Breast epithelium (tissue), 4 donors: ENCODE measurements at places on chromosomes 4 and X. TPM values are rescaled to one million over a fixed set of nuclear protein-coding genes. Genes with fewer than 3 reads are reported as not detected.

The ATOH1 gene
- not detected for total RNA-seq

- DNase-seq, result no peak
These were observed 94.4 kb downstream of the SCD5 start for GRCh38 chr4:82704156-82704555.

The CXCL6 gene
- not detected for total RNA-seq

DNA sequence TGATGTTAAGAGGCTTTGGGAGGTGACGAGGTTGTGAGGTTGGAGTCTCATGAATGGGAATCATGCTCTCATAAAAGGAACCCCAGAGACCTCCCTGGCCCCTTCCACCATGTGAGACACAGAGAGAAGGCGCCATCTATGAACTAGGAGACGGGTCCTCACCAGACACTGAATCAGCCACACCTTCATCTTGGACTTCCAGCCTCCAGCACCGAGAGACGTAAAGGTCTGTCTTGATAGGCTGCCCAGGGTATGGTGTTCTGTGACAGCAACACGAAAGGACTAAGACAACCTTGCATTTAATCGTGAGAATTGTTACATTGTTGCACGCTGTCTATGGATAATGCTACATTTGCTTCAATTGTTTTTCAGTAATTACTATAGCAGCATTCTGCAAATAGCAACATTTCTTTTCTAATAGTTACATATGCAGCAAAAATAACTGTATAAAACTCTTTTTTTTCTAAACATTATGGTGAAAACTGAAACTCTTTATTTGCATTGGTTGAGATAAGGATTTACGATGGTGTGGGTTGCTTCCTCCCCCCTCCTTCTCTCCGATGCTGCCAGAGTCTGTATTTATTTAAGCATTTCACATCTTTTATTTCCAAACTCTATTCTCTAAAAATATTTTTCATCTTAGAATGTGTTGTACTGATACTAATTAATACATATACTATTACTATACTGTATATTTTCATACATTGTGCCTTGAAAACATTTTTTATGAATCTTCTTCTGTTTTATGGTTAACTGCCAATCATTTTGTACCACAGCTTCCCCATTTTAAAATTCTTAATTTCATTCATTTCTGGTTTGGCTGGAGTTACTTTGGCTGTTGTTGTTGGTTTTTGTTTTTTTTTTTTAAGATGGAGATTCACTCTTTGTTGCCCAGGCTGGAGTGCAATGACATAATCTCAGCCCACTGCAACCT, 26.4 kb upstream of the AKAP17A start:
- no peak for DNase-seq

GRCh38 chr4:37393321-37393720, 148.8 kb downstream of the NWD2 start:
- no peak for DNase-seq

The PRR32 gene
- not detected for total RNA-seq

The SLC34A2 gene
- total RNA-seq, result 6.9 TPM

- no peak for DNase-seq
These were observed 1065.0 kb downstream of the NLGN4X start for GRCh38 chrX:5163663-5164062.

The HSD17B13 gene
- 5.1 TPM for total RNA-seq

- DNase-seq, result no peak
These were observed 33.0 kb downstream of the PLAC1 start for GRCh38 chrX:134625315-134625718.

DNA sequence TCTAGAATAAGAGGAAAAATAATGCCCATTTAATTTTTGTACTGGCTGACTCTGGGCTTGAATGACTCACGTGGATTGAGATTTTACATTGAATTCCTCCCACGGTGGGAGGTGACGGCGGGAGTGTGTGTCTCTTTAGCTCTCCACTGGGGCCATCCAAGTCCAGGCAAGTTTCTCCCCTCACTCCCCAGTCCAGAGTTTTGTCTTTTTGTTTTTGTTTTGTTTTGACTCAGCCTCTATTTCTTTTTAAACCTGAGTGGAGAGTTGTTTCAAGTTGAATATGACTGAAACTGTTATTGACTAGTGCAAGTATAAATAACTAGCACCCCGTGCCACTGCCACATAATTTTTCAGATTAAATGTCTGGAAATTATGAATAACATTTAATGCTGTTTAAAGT, 13.6 kb downstream of the CHST7 start:
- DNase-seq, result no peak

- DNase-seq, result no peak
These were observed 816.4 kb upstream of the FRG1 start for GRCh38 chr4:189124149-189124758.
